IMR-90 (cell line): ENCODE measurements at places on chromosomes 11 and 22. TPM values are rescaled to one million over a fixed set of nuclear protein-coding genes. Genes with fewer than 3 reads are reported as not detected.

Gene C11orf86
- total RNA-seq = not detected in 2 replicates

DNA sequence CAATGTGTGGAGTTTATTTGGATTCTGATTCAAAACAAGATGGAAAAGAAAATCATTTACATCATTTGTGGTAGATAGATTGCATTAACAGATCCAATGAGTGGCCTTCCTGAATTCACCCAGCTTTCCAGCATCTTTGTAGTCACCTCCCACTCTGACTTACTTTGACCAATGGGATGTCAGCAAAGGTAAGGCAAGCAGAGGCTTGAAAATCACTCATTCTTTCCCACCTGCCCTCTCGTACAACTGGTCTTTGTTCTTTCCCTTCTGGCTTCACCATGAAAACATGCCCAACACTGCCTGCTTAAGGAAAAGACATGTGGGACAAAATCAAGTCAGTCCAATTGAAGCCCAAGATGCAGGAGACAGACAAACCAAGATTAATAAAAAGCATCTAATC lies 202.1 kb downstream of the TTC28 start:
- DNase-seq = no peak

DNA sequence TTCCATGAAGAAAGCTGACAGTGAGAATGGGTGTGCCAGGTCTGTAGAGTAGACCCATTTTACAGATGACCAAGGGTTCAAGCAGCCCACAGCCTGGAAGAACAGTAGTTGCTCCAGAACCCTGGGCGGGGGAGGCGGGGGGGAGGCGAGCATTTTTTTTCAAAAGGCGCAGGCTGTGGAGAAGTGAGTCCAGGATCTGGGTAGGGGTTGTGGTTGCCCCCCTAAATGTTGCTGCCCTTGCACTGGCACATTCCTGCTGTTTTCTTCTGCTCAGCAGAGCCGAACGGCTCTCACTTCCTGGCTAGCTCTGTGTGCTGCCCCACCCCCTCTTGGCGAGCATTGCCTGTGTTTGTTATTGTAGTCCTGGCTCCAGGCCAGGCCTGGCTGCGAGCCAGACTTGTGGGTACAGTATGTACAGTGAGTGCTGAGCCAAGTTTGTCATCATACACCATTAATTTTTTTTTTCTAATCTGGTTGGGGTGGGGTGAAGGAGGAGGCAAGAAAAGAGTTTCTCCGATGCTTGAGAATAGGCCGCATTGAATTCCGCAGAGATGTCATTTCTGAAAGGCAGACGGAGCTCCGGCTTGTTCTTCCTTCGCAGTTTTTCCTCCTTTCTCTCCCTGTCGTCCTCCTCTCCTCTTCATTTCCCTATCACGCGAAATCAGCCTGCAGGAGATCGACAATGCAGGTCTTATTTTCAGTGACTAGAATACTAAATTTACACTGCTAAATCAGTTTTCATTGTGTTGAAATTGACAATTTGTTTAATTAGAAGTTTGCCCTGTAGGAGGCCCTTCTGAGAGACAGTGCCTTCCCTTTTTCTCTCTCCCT lies 100.5 kb downstream of the ZBTB16 start:
- DNase-seq = peak; percentile 90

Gene UBQLNL
- total RNA-seq = 0.18 TPM in 1 of 2 replicates, not detected in the other

Gene ZDHHC24
- total RNA-seq = 3.2 and 3.6 TPM in 2 replicates
